Stimulated activated CD4-positive, alpha-beta T cell treated with anti-CD3 and anti-CD28 coated beads, Interleukin-1b, Interleukin-23, amount 100 ng/mL, for 4 hours (primary cell): ENCODE measurements at places on chromosomes 6 and 20.

GRCh38 chr6:100096341-100096740 is 102.3 kb upstream of the MCHR2 start:
- no peak for DNase-seq

DNA sequence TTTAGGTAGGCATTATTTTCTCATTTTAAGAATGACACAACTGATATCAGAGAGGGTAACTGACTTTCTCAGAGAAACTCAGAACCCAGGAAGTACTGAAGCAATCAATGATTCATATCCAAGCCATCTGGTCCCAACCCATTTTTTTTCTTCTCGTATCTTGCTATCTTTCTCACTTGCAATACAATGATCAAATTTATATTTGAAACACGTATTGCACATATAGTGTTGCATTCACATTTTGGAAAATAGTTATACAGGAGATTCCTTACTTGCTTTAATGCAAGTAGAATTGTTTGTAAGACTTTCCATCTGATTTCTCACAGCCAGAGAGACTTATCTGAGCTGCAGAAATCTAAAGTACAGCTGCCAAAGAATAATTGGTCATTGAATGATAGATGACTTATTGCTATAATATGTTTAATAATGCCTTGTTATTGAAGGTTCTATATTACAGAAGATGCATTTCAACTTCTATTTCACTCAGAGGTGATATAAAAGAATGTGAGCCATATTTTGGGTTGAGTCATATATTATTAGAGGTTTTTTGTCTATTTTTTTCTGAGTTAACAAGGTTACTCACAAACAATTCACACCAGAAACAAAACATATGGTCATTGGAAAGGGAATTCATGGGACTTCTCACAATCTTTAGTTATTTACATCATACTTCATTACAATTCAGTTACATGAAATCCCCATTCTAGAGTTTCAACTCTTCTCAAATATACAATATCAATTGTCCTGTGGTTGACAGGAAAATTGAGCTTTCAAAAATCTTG is 337.5 kb upstream of the CITED2 start:
- no peak for DNase-seq

DNA sequence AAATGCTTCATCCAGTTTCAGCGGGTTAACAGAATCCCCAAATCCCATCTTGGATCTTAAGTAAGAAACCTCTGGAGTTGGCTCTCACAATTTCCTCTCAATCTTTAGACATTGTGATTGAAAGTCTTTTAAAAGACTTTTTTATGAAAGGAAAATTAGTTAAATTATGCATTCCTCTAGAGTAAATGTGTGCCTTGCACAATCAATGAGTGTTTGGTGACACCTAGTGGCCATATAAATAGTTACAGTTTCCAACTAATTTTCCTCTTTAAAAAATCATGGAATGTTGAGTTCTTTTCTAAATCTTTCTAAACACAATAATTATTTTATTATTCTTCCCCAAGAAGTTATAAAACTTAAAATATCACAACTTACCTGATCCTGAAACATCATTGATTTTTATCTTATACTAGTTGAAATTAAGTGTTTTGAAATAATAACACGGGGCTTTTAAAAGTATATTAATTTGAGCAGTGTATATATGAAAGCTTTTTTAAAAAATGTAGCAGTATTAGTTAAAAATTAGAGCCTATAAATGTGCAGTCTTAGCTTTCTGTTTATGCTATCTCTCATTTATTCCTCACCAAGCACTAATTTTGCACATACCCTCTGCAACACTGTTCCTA is 66.4 kb downstream of the PKHD1 start:
- DNase-seq, result no peak

GRCh38 chr6:125050663-125051318 is 88.6 kb downstream of the RNF217 start:
- no peak for DNase-seq

DNA sequence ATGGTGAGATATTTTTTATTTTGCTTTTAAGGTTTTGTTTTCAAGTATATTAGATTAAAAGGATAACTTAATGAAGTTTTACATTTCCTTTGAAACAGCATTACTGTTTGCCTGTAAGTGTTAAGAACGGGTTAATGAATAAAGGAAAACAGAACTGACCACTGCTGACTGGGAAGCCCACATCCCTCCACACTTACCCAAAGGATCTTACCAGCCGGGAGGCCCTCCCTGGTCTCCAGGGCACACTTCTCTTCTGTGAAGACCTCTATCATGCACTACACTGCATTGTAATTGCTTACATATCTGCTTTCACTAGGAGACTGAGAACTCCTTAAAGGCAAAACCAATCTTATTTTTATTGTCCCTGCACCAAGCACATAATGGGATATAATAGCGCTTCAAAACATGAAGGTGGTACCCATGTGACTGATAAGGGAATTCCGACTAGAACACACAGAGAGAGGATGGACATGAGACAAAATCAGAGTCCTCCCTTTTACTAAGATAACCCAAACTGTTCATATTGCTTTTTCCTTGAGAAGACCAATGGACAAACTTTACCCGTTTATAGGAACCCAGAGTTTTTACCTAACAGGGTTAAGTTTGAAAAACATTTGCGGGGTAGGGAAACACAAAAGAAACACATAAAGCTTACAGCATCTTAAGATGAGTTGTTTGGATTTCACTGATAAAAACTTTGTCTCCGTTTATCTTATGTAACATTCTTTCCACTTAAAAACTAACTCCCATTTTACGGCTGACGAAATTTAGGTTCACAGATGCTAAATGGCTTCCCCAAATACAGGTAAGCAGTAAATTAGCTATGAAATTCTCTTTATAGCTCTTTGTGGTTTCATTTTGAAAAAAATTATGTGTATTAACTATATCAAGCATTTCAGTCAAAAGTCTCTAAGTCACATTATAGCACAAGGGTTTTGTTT is 8.7 kb downstream of the EZR start:
- no peak for DNase-seq

DNA sequence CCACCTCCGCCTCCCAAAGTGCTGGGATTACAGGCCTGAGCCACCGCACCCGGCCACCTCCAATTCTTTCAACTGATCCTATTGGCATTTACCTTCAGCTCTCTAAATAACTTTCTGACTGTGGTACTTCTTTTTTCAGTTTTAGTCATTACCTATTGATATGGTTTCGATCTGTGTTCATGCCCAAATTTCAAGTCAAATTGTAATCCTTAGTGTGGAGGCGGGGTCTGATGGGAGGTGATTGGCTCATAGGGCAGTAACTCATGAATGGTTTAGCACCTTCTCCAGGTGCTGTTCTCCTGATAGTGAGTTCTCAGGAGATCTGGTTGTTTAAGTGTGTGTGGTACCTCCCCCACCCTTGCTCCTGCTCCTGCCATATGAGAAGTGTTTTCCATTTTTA is 140.9 kb downstream of the LPA start:
- DNase-seq, result no peak
